Natural killer cell (primary cell): ENCODE measurements at places on chromosomes 13 and 19. TPM values are rescaled to one million over a fixed set of nuclear protein-coding genes. Genes with fewer than 3 reads are reported as not detected.

The ATP1A3 gene
- total RNA-seq: 14.0 TPM

The TMEM59L gene
- total RNA-seq: not detected

The TJP3 gene
- total RNA-seq: 2.9 TPM

The APC2 gene
- total RNA-seq: 0.14 TPM

The CRLF1 gene
- total RNA-seq: not detected

The ZNF442 gene
- total RNA-seq: 2.8 TPM

DNA sequence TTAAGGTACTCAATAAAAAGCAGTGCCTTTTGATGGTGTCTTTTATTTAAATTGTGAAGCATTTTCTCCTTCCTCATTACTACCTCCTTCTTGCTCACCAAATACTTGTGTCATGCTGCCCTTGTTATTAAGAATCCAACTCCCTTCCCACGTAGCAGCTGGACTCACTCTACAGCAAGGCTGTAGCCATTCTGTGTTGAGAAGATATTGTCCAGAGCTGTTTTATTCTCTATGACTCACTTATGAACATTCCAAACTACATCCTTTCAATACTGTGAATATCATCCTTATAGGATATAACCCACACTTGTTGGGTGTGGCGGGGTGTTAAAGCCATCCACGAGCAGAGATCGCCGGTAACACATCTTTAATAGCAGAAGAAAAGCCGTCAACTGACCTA lies 1671.5 kb upstream of the SLC10A2 start:
- H3K4me1 ChIP-seq: no peaks in the 10 kb centered on the region
- no peak overlapping the region for H3K4me3 ChIP-seq
- H3K27me3 ChIP-seq: no peaks in the 10 kb centered on the region
- DNase-seq: no peak

DNA sequence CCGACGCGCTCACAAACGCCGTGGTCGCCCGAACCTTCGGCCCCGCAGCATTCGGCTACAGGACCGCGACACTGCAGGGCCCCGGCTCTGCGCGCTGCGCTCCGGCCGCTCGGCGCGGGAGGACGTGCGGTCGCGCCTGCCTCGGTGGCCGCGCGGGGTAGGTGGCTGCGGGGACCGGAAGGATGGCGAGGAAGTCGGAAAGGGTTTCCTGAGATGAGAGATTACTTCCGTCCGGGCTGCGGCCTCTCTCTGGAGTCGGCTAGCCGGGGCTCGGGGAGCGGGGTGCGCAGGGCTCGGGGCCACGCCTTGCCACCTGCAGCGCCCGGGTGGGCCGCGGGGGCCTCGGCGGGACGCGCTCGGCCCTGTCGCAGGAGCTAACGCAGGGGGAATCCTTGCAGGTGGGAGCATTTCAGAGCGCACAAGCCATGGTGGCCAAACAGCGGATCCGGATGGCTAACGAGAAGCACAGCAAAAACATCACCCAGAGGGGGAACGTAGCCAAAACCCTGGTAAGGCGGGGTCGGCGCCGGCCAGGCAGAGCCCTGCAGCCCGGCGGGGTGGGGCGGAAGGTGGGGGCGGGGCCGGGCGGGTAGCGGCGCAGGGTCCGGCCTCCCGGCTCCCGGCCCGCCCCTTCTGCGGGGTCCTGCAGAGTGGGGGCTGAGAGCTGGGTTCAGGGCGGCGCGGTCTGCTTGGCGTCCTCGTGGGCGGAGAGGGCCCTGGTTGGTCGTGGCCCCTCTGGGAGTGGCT lies at the start of gene SERP2:
TSS of gene SERP2 (plus strand) at position 224 of the 747 bp plus-strand sequence. CDS start at position 426, 202 bp downstream.
- peak within 1 kb of the TSS; percentile 29 for H3K4me3 ChIP-seq
- H3K27ac ChIP-seq: no peak within 1 kb of the TSS
- no peaks in the 10 kb centered on the region for H3K36me3 ChIP-seq
- peak; percentile 22 for DNase-seq
- H3K27me3 ChIP-seq: no peaks in the 10 kb centered on the region
- peaks cover 5% of the 10 kb centered on the region for H3K4me1 ChIP-seq

DNA sequence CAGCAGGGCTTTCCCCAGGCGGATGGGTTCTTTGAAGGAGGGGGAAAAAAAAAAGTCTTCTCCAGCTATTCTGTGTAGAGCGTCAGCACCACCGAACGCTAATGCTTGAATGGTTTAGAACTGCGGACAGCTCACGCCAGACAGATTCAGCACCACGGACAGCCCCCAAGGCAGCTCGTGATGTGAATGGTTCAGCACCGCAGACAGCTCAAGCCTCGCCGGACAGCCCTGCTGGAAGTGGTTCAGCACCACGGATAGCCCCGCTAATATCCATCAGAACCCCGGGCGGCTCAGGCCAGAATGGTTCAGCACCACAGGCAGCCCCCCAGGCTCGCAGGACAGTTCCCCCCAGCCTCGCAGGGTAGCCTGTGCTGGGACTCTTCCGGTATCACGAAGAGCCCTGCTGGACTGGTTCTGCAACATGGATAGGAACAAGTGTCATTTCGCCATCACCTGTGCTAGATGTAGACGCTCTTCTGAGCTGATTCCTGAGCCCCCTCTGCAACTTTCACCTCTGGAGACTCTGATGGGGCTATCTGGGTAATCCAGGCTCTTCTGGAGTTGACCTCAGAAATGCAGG lies 4.9 kb upstream of the SMIM17 start:
- no peaks in the 10 kb centered on the region for H3K36me3 ChIP-seq
- no peak overlapping the region for H3K4me3 ChIP-seq
- no peaks in the 10 kb centered on the region for H3K4me1 ChIP-seq
- no peaks in the 10 kb centered on the region for H3K27me3 ChIP-seq
- no peak overlapping the region for H3K27ac ChIP-seq
- peak; percentile 23 for DNase-seq

DNA sequence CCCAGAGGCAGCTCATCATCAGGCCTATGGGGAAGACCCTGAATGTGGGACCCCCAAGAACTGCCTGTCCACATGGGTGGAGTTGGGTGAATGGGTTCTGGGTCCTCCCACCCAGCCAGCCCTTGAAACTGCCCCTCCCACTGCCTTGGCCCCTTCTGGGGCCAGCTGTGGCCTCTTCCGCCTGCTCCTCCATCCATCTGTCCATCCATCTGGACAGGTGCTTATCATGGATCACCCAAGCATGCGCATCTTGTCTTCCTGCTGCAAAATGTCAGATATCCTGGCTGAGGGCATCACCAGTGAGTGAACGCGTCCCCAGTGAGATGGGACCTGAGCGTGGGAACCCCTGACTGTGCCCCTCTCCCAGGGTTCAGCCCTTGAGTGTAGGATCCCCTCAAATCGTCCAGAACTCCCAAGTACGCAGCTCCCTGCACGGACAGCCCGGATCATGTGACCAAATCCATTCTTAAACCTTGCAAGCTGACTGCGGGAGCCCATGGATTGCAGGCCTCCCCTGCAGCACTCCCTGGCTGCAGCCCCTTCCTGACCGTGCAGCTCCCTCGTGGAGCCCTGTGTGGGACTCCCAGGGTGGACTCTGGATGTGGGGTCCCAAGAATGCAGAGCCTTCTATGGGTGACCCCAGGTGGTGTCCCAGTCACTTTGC lies 2.0 kb downstream of the STXBP2 start:
- H3K27ac ChIP-seq: no peak overlapping the region
- no peak overlapping the region for H3K4me3 ChIP-seq
- peaks cover 37% of the 10 kb centered on the region for H3K4me1 ChIP-seq
- no peaks in the 10 kb centered on the region for H3K27me3 ChIP-seq
- H3K36me3 ChIP-seq: peaks cover 12% of the 10 kb centered on the region

DNA sequence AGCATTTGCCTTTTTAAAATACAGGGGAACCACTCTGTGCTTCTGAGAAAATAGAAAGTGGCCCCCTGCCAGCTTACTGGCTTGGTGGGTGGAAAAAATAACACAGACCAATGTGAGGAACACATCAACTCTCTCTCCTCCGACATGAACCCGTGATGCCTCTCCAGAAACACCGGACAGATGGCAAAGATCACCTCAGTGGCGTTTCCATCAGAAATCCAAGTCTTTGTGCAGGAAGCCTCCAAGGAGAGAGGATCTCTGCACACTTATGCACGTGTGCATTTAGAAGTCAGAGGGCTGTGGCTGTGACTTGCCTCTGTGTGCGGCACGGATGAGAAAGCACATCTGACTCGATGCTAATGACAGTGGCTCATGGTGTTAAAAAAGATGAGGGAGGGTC lies 112.3 kb upstream of the KLF12 start:
- H3K36me3 ChIP-seq: no peaks in the 10 kb centered on the region
- no peaks in the 10 kb centered on the region for H3K27me3 ChIP-seq
- peak overlapping the region; percentile 16 for H3K27ac ChIP-seq
- no peak overlapping the region for H3K4me3 ChIP-seq
- H3K4me1 ChIP-seq: peaks cover 34% of the 10 kb centered on the region

GRCh38 chr13:48842316-48842715 lies 133.4 kb upstream of the FNDC3A start:
- H3K36me3 ChIP-seq: no peaks in the 10 kb centered on the region
- DNase-seq: no peak
- H3K27ac ChIP-seq: no peak overlapping the region
- H3K4me1 ChIP-seq: no peaks in the 10 kb centered on the region

DNA sequence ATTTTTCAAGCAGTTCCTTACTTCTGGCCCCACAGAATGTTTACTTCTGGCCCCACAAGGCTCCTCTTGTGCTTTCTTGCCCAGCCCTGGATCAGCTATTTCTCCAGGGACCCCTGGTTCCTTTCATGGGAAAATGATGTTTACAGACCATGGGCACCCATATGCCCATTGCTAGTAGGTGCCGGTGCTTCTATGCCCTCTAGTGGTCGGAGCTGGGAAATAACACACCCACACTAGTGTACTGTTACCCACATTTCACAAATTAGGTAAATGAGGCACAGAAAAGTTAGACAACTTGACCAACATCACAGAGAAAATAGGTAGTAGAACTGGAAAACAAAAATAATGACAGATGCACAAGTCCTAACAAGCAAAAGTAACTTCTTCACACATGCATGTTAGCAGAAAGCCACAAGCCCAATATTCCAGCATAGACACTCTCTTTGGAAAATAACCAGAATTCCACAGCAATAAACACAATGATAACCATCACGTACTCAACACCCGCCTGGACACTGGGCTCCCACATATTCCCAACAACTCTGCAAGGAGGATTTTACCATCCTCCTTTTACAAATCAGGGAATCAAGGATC lies 1.3 kb upstream of the CEACAM6 start:
- peaks cover 2% of the 10 kb centered on the region for H3K27me3 ChIP-seq
- no peaks in the 10 kb centered on the region for H3K4me1 ChIP-seq
- H3K27ac ChIP-seq: no peak overlapping the region
- no peaks in the 10 kb centered on the region for H3K36me3 ChIP-seq

DNA sequence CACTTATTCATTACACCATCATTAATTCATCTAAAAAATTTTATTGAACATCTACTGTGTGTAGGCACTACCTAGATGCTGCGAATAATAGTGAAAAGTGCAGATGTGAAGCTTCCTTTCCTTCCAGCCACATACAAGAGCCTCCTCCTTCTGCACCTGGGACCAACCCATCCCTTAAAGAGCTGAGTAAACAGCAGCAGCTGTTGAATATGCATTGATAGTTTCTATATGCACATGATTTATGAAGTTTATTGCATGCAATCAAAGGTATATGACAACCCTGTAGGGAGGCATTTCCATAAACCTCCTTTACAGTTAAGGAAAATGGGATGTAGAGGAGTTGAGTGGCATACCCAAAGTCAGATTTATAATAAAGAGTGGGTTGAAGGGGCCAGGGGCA lies 110.3 kb upstream of the IPO5 start:
- no peaks in the 10 kb centered on the region for H3K4me1 ChIP-seq
- no peaks in the 10 kb centered on the region for H3K36me3 ChIP-seq
- DNase-seq: no peak
- H3K4me3 ChIP-seq: no peak overlapping the region
